Ammon's horn (tissue), 1 donor: ENCODE measurements at places on chromosomes 2 and 18.

DNA sequence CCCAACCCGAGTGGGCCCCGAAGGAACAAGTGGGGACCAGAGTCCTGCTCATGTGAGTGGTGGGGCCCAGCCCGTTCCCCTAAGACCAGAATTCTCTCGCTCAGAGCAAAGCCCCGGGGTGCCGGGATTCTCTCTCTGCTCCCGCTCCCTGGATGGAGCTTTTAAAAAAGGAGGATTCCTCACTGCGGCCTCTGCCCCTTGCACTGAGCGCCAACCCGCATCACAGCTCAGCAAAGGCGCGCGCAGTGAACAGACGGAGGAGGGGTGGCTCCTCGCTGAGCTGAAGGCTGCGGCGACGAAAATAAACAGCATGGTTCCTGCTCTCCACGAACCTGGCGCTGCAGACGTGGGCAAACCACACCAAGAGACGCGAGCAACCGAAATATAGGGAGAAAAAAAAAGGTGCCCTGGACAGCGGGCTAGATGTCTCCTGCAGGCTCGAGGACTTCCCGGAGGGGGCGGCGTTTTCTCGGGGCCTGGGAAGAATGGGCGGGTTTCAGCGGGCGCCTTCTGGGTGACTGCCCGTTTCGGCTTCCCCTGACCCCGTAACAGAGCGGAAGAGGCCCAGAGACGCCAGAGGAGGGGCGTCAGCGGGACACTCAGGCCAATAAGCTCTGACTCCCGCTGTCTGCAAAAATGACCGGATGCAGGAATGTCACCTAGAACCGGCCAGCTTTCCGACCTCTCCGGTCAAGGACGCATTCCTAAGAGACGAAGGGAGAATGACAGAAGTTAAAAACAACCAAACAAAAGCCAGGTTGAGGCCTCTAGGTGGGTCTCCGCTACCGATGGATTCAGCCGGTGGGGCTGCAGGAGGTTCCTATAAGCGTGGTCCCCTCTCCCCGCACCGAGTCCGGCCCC lies 819 bp upstream of the KLF11 start:
- peak; percentile 56 for DNase-seq

GRCh38 chr2:240591226-240591625 lies 4.7 kb downstream of the CAPN10 start:
- no peak for DNase-seq

DNA sequence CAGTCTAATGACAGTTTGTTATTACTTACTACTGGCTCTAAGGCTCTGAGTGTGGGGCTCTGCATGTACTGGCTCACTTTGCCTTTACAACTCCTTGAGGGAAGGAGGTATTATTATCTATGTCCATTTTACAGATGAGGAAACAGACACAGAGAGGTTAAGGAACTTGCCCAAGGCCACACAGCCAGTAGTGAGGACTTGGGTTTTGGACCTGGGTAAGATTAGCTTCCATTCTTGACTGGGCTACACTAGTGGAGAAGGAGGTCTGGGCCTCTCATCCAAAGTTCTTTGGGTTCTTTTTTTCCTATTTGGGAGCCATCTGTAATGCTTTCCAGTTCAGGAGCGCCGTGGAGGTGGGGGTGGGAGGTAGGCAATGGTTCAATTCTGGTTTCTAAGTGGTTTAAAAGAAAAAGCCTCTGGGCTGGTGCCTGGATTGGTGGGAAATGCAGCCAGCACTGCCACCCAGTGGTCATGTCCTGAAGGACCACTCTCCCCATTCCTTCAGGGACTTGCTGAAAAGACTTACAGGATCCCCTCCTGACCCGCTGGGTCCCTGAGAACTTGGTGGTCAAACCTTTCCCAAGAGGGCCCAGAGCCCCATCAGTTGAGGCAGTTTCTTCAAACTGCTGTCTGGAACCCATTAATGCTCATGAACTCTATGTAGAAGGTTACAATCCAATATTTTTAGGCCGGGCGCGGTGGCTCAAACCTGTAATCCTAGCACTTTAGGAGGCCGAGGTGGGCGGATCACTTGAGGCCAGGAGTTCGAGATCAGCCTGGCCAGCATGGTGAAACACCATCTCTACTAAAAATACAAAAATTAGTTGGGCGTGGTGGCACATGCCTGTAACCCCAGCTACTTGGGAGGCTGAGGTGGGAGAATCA lies 38.6 kb upstream of the NOTO start:
- peak; percentile 86 for DNase-seq

DNA sequence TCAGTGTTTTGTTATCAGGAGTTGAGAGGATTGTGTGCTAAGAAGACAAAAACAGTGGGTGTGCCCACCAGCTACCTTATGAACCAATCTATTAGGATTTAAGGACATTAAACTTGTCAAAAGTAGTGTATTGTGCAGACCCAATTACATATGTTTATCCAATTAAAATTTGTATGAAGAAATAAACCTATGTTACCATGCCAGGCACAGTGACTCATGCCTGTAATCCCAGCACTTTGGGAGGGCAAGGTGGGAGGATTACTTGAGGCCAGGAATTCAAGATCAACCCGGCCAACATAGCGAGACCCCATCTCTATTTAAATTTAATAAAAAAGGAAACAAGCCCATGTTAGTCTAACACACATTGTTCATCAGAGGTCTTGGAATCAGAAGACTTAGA lies 162.2 kb downstream of the IRS1 start:
- DNase-seq, result no peak

DNA sequence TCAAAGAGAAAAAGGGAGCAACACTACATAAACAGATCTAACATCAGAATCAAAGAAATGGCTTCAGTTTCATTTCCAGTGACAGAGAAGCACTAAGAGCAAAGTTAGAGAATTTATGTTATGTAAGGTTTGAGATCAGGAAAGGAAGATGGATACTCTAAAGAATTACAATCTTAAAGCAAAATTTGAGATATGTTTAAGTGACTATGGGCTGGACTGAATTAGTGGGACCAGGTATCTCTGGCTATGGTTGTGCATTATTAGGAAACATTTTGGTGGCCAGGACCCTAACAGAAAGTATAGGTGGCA lies 208.2 kb downstream of the CCDC178 start:
- no peak for DNase-seq

DNA sequence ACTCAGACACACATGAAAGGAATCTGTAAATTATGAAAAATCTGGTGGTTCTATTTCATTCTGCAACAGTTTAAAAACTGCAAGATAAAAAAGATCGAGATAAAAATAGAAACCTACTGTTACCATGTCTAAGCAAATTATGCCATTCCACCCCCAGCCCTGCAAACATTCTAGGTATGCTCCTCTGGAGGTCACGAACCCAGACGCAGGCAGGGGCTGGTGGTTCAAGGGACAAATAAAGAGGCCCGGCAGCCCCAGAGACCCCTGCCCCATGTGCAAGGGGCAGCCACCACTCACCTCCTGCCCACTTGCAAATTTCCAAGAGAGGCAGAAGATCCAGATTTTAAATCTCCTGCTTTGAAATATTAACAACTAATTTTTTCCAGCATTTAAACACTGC lies 210.5 kb downstream of the ANAPC1 start:
- DNase-seq, result no peak

GRCh38 chr2:23537991-23538390 lies 153.0 kb downstream of the KLHL29 start:
- no peak for DNase-seq
